ENCODE measurements at places on chromosomes 1 and 21.

DNA sequence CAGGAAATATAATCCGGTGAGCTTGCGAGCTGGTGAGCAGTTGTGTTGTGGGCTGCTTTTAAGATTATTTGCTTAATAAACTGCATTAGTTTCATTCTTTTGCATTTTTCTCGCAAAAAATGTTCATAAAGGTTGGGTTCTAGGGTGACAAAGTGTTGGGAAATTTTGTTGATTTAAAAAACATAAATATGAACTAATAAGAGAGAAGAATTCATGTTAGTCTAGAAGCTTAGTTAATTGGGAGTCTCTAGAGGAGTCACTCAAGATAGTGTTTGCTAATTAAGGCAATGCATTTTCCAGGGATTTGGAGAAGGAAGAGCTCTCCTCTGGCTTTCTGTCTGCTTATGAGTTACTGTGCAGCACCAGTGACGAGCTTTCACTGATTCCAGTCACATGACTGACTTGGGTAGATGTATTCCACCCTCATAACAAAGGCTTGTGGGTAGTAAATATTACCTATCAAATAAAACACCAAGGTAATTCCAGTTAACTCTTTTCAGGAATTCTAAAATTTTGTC is 417.0 kb downstream of the PTBP2 start:
- no peak for DNase-seq

DNA sequence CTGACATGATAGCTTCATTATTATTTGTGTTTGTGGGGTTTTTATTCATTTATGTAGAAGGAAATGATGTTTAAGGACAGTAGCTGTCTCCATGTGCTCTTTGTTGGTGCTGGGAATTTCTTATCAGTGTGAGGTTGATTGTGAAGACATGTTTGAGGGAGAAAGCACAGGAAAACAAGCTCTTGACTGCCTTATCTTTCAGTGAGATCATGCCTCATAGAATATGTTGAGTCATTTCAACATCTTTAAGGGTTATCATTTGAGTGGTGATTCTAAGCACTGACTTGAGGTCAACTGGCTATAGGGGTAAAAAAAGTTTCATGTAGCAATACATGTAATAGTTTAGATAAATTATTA is 405.1 kb upstream of the ADAMTS5 start:
- no peak for DNase-seq

DNA sequence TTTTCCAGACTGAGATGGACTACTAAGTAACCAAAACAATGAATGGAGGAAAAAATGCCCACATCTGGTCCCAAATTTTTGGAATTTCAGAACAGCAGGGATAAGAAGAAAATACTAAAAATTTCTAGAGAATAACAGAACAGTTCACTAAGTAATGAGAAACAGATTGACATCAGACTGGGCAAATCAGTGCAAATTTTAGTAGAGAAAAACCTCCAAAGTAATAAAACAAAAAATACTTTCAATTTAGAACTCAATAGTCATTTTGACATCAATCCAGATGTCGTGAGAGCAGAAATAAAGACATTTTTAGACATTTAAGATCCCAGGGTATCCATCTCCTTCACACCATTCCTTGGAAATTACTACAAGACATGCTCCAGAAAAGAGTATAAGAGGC is 39.3 kb downstream of the CRP start:
- DNase-seq, result no peak

DNA sequence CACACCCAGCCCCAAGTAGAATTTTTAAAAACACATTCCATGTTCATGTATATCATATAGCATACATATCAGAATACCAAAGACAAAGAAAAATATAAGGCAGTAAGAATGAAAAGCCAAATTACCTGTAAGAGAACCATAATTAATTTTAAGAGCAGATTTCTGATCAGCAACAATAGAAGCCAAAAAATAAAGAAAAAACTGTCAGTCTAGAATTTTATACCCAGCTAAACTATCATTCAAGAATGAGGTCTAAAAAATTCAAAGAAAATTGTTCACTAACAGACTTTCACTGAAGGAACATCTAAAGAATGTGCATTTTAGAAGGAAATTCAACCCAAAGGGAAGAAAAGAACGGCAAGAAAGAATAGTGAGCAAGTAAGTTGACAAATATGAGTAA is 10.6 kb upstream of the FUCA1 start:
- no peak for DNase-seq

GRCh38 chr1:66374561-66375111 is 159.3 kb upstream of the SGIP1 start:
- DNase-seq, result peak; percentile 55
